Fibroblast of the aortic adventitia (primary cell): ENCODE measurements at places on chromosomes 4 and X.

- peak; percentile 72 for DNase-seq
These were observed 152.9 kb downstream of the POLA1 start for GRCh38 chrX:24846550-24847150.

DNA sequence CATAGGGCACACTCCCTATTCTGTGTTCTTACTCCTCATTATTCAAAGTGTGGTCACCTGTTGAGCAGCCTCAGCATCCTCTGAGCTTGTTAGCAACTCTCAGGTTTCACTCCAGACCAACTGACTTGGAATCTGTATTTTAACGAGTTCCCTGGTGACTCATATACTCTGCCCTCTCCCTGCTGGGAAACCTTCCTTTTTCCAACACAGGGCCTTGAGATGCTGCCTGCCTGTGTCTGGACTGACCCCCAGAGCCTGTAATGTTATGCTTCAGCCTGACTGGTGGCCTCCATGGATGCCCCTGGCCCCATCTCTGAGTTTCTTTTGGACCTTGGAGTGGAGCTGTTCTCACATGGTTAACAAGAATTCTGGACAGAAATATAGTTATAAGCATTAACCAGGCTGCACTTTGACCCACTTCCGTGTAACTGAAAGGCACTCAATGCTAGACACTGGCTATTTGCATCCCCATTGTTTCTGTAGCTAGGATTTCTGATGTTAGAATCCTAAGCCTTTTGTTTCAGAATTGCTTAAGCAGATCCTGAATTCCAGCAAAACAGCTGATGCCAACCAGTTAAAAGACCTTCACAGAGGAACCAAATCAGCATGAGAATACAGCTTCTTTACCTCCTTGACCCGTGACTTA is 262.6 kb downstream of the STIM2 start:
- no peak for DNase-seq

- DNase-seq, result no peak
These were observed 358.7 kb upstream of the NR3C2 start for GRCh38 chr4:148800940-148801339.

GRCh38 chr4:7899184-7899869 is 40.3 kb downstream of the AFAP1 start:
- DNase-seq, result no peak

DNA sequence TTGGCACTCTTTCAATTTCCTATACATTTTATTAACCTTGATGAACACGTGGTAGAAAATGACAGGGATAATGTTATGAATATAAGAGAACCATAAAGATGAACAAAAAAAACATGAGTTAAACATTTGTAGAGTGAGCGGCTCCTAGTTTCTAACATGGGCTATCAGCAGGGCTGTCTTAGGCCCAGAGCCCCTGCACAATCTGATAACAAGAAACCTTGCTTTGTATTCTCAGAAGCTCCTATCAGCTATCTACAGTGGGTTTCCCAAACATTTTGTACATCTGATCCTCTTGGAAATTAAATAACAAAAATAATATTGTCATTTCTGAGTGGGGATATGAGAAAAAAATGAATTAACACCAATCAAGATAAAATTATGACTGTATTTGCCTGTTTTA is 10.6 kb upstream of the RBPJ start:
- no peak for DNase-seq

- no peak for DNase-seq
These were observed 20.4 kb downstream of the SPCS3 start for GRCh38 chr4:176339936-176340761.

GRCh38 chr4:181008164-181008563 is 1235.0 kb upstream of the TENM3 start:
- DNase-seq, result peak; percentile 33

GRCh38 chr4:61068745-61069144 is 131.4 kb upstream of the ADGRL3 start:
- peak; percentile 52 for DNase-seq

DNA sequence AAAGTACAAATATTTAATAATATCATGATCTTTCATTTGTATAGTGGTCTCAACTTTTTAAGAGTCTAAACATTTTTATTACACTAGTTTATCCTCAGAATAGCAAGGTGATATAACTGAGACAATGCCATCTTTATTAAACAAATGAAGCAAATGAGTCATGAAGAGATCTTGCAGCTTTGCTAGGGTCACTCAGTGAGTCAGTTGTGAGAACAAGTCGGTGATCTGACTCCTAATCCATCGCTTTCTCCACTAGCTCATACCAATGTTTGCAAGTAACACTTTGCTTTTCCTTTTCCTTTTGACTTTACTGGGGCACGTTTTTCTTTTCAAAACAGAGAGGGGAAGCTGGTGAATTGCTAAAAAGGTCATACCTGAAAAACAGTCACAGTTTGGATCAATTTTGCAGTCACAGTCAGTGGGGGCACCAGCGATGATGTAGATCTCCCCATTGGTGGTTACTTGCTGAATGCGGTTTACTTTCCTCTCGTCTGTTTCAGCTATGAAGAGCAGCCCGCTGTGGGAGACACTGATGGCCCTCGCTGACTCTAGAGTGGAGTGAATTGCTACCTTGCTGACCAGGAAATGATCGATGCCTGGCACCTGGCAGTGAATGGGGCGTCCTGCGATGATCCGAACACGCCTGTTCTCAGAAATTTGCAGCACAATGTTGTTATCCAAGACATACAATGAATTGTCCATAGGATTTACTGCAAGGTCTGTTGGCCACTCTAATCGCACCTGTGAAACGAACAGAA is 75.7 kb downstream of the SH2D1A start:
- no peak for DNase-seq

- peak; percentile 65 for DNase-seq
These were observed at the start of gene PNPLA4 for GRCh38 chrX:7927259-7928167. Gene PNPLA4 (minus strand): TSS chrX:7927413. CDS start chrX:7926119, 1,294 bp downstream.

- peak; percentile 3 for DNase-seq
These were observed 76.4 kb downstream of the EFHC2 start for GRCh38 chrX:44267116-44267515.

DNA sequence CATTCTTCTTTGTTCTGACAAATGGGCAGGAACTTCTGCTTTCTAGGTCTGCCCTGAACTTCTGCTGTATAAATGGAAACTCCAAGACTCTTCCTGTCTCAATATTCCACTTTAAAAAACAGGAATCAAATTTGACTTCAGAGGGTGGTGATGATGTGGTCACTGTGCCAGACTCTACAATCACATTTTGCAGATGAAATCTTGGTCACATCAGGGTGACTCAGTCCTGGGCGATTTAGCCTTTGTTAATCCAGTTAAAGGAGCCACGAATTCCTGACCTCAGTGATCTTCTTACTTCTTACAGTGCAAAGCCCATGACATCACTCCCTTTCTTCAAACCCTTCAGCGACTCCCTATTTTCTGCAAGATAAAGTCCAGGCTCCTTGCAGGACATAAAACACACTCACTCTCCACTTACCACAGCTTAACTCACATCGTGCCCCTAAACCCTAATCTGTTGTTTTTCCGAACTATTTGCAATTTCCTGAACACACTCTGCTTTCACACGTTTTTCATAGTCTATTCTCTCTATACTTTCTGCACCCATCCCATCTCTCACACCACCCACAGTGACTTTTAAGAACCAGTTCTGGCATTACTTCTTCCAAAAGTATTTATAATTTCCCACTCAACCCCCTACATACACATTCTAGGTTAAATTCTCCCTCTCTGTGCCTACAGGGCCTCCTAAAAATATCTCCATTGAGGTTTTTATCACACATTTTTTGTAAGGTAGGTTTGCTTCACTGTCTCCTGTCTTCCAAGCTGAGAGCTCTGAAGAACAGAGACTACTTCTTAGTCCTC is 11.1 kb downstream of the GASK1B start:
- DNase-seq, result peak; percentile 98

DNA sequence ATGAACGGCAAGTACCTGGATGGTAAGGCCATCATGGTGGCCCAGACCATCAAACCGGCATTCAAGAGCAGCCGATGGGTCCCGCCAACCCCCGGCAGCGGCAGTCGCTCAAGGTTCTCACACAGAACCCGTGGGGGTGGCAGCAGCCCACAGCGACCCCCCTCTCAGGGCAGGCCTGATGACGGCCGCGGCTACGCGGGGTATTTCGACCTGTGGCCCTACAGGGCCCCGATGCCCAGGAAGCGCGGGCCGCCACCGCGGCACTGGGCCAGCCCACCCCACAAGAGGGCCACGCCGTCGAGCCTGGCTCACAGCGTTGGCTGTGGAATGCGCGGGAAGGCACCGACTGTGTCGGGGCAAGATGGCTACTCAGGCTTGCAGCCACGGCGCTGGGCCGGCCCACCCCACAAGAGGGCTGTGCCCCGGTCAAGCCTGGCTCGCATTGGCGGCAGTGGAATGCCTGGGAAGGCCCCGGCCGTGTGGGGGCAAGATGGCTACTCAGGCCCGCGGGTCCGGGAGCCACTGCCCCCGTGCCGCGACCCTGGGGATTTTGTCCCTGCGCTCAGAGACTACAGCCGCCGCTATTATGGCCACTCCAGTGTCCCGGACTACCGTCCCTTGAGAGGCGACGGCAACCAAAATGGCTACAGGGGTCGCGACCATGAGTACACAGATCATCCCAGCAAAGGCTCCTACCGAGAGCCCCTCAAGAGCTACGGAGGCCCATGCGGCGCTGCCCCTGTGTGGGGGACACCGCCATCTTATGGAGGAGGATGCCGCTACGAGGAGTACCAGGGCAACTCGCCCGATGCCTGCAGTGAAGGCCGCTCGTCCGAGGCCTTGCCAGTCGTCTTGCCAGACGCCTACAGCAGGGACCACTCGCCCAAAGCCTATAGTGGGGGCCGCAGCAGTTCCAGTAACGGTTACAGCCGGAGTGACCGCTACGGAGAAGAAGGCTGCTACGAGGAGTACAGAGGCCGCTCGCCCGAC is 731 bp downstream of the RBMXL3 start:
- no peak for DNase-seq

- DNase-seq, result no peak
These were observed 6.4 kb upstream of the DCUN1D4 start for GRCh38 chr4:51836549-51836948.

DNA sequence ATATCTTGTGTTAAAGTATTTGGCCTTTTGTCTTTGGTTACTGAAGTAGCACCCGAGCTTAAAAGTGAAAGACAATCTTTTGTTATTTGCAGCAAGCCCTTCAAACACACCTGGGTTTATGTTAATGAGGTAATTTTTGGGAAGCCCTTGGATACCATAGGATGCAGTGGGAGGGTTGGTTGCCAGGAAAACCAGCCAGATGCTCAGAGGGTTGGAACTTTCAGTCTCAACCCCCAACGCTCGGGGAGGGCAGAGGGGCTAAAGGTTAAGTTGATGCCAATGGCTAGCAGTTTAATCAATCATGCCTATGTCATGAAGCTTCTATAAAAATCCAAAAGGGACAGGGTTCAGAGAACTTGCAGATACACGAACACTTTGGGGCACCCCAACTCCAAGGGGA is 17.2 kb upstream of the GPR173 start:
- no peak for DNase-seq

GRCh38 chr4:142434519-142435224 is 411.4 kb downstream of the INPP4B start:
- no peak for DNase-seq

GRCh38 chr4:8188085-8188484 is 11.0 kb upstream of the SH3TC1 start:
- no peak for DNase-seq

DNA sequence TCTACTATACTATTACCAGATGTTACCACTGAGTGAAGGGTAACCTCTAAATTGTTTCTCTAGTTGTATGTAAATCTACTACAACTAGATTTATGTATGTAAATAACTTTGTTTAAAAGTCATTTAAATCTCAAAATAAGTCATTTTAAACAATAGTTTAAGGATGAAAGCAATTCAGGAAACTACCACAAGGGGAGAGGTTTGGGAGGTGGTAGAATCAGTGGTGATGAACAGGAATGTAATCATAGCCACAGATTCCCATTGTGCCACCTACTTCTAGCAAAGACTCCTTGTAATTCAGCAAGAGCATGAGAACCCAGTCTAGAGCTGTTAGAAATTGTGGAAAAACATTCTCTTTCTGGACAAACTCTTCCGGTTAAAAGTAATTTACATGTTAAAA is 234.6 kb downstream of the SLC7A11 start:
- DNase-seq, result peak; percentile 9

DNA sequence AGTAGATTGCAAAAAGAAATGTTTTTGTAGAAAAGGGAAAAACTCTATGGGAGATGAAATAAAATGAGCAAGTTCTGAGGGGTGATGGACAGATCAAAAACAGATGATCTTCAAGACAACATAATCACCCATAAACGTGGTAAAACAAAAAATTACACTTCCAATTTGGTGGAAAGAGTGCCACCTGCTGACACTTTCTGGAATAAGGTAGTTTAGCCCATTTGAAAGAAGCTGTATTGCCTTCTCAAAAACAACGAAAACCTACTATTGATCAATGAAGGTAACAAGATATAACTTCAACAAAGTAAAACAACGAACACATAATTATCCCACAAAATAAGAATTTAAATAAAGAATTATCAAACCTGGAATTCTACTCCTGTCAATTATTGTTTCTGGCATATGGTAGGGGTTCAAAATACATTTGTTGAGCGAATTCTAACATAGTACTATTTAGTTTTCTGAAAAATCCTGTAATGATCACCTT is 2.5 kb downstream of the COQ2 start:
- DNase-seq, result peak; percentile 80
